ENCODE measurements at places on chromosomes 5 and 9.

DNA sequence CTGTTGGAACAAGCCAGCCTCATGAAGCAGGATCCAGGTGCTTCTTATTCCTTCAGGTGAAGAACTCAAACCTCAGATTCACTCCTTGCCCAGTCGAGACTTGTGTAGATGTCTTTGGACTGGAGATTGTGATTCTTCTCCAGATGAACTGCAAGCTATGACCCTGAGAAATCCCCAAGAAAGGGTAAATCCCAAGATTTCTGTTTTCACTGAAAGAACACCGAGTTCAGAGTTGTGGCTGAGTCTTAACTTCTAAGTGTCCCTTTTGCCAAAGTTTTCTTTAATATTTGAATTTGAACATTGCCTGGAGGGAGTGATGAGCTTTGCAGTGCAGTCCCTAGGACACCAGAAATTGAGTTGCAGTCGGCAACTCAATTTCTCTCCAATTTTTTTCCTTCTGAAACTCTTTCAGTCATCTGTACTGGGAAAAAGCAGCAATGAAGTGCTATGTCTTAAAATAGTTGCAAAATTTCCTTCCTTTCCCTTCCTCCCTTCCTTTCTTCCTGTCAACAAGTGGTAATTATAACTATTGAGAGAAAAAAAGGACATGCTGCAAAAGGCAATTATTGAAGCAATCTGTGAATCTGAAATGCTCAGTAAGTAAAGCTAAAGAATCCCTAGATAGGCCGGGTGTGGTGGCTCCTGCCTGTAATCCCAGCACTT, 56.1 kb downstream of the ANKRD55 start:
- H3K27ac ChIP-seq: no peak overlapping the region
- no peak overlapping the region for H3K4me3 ChIP-seq
- no peaks in the 10 kb centered on the region for H3K36me3 ChIP-seq
- H3K27me3 ChIP-seq: no peaks in the 10 kb centered on the region
- H3K4me1 ChIP-seq: peaks cover 24% of the 10 kb centered on the region
- no peak for DNase-seq

- H3K27me3 ChIP-seq: no peaks in the 10 kb centered on the region
- no peak overlapping the region for H3K4me3 ChIP-seq
- peaks cover 5% of the 10 kb centered on the region for H3K36me3 ChIP-seq
- DNase-seq: no peak
- peaks cover 14% of the 10 kb centered on the region for H3K4me1 ChIP-seq
- H3K27ac ChIP-seq: no peak overlapping the region
Observed at GRCh38 chr9:109017061-109017460, 3.8 kb upstream of the CTNNAL1 start.

- DNase-seq: no peak
- H3K4me3 ChIP-seq: peak overlapping the region; percentile 50
- no peak overlapping the region for H3K27ac ChIP-seq
- H3K4me1 ChIP-seq: peaks cover 34% of the 10 kb centered on the region
- H3K27me3 ChIP-seq: peaks cover 72% of the 10 kb centered on the region
Observed at GRCh38 chr5:91059409-91059808, 323.7 kb downstream of the ARRDC3 start.

- no peaks in the 10 kb centered on the region for H3K36me3 ChIP-seq
- H3K27ac ChIP-seq: no peak overlapping the region
- H3K27me3 ChIP-seq: no peaks in the 10 kb centered on the region
- H3K4me3 ChIP-seq: no peak overlapping the region
- DNase-seq: no peak
Observed at GRCh38 chr5:117242028-117242427, 667.4 kb upstream of the SEMA6A start.

DNA sequence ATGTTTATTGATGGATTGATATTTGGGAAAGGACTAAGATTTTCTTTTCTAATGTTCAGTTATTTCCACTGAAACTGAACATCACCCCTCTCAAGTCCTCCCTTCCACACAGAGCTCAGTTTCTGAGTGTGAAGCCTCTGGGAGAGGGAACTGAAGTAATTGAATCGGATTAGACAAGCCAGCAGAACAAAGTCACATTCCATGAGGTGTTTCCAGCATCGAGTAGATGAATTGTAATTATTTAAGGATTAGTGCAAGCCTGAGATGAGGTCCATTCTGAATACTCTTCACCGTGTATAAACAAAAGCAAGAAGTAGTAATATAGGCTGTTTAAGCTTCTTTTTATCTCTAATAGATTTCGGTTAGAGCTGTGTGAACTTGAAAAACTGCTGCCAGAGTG, 2060.5 kb downstream of the MAT2B start:
- H3K4me1 ChIP-seq: no peaks in the 10 kb centered on the region
- H3K27me3 ChIP-seq: no peaks in the 10 kb centered on the region
- no peak for DNase-seq

- H3K27me3 ChIP-seq: no peaks in the 10 kb centered on the region
- no peak for DNase-seq
Observed at GRCh38 chr9:30116673-30117217, 2267.7 kb upstream of the ACO1 start.

DNA sequence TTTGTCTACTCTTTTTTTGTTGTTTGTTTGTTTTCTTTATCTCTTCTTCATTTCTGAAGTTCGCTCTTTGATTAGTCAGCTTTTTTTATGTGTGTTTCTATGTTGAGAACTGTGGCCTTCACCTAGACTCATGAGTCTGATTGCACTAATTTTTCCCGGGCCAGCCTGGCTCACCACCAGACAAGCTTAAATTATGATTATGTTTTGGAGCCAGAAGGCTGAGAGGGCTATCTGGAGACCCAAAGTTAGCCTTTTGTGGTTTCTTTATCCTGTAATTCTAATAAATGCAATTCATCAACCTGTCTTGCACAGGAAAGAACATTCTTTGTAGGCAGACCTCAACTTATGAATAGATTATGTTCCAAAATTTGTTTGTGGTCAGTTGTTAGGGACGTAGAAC, 20.8 kb upstream of the ACTBL2 start:
- peaks cover 13% of the 10 kb centered on the region for H3K27me3 ChIP-seq
- H3K27ac ChIP-seq: no peak overlapping the region
- peaks cover 34% of the 10 kb centered on the region for H3K4me1 ChIP-seq
- DNase-seq: no peak

DNA sequence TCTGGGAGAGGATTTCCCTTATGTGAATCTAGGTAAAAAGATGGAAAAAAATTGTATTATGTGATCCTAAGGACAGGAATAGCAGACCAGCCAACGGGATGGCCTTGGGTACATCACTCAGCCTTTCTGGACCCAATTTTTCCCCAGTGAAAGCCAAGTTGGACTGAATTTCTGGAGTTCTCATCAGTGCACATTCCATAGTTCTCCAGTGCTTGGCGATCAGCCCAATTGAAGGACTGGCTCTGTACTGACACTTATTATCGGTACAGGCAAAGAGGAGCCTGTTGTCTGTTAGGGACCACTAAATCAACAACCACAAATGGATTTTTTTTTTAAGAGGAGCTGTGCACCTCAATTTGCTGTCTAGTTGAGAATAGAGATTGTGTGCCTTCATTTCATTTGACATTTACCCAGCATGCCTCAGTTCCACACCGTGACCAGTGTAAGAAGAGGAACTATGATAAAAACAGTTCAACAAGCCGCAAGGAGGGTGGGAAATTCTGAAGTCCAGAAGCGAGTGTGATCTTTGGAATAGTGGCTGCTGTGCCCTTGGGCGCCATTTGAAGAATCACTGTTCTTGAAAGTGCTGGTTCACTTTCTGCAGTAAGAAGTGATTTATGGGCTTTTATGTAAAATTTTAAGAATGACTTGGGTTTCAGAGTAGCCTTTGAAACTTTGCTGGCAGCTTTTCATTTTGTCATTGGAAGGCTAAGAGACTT, 8.0 kb downstream of the ARL10 start:
- H3K36me3 ChIP-seq: peaks cover 3% of the 10 kb centered on the region
- DNase-seq: no peak
- no peak overlapping the region for H3K27ac ChIP-seq
- no peaks in the 10 kb centered on the region for H3K4me1 ChIP-seq
- H3K27me3 ChIP-seq: no peaks in the 10 kb centered on the region

GRCh38 chr9:92807757-92808725, 43.4 kb upstream of the BICD2 start:
- H3K27me3 ChIP-seq: peaks cover 53% of the 10 kb centered on the region
- H3K36me3 ChIP-seq: no peaks in the 10 kb centered on the region
- H3K27ac ChIP-seq: no peak overlapping the region
- peak; percentile 38 for DNase-seq
- peaks cover 6% of the 10 kb centered on the region for H3K4me1 ChIP-seq

DNA sequence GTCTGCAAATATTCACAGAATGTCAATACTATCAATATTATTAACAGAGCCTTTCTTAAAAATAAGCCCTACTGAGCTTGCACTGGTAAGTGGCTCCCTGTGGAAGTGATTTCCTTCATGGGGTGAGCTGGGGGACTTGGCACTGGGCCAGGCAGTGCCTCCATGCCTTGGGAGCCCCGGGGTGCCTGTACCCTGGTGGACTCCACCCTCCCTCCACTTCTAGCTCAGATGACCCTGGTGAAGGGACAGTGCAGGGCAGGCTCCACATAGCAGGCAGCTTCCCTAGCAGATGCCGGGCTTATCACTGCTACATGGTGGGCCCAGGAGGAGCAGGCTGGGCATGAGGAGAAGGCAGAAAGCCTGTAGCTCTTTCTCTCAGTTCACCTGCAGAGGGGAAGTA, 119.2 kb downstream of the DCP2 start:
- H3K4me3 ChIP-seq: no peak overlapping the region
- no peaks in the 10 kb centered on the region for H3K4me1 ChIP-seq
- H3K27me3 ChIP-seq: no peaks in the 10 kb centered on the region
- no peak overlapping the region for H3K27ac ChIP-seq
- no peaks in the 10 kb centered on the region for H3K36me3 ChIP-seq

GRCh38 chr5:115297031-115297430, 577 bp upstream of the CCDC112 start:
- peaks cover under 1% of the 10 kb centered on the region for H3K36me3 ChIP-seq
- H3K4me3 ChIP-seq: peak overlapping the region; percentile 29
- H3K27ac ChIP-seq: no peak overlapping the region
- no peak for DNase-seq
- H3K27me3 ChIP-seq: peaks cover 11% of the 10 kb centered on the region

DNA sequence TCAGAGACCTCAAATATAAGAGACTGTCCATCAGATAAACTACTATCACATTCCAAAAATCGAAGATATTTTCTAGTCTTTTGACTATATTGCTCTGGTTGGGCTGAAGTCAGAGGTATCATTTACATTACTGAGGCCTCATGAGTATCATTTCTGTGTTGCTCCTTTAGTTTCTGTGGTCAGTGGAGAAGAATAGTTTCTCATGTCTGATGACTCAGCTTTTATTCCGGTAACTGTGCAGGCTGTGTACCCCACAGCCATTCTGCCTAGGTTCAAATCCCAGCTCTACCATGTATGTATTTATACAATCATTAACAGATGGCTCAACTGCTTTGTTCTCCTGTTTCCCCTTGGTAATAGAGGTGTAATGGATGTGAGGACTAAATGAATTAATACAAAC, 179.3 kb downstream of the ALDH1A1 start:
- no peak overlapping the region for H3K4me3 ChIP-seq
- no peaks in the 10 kb centered on the region for H3K36me3 ChIP-seq

GRCh38 chr9:137968235-137968634, 90.7 kb downstream of the CACNA1B start:
- no peaks in the 10 kb centered on the region for H3K4me1 ChIP-seq
- DNase-seq: no peak
- peaks cover 6% of the 10 kb centered on the region for H3K27me3 ChIP-seq
- no peaks in the 10 kb centered on the region for H3K36me3 ChIP-seq
- no peak overlapping the region for H3K27ac ChIP-seq
- no peak overlapping the region for H3K4me3 ChIP-seq

DNA sequence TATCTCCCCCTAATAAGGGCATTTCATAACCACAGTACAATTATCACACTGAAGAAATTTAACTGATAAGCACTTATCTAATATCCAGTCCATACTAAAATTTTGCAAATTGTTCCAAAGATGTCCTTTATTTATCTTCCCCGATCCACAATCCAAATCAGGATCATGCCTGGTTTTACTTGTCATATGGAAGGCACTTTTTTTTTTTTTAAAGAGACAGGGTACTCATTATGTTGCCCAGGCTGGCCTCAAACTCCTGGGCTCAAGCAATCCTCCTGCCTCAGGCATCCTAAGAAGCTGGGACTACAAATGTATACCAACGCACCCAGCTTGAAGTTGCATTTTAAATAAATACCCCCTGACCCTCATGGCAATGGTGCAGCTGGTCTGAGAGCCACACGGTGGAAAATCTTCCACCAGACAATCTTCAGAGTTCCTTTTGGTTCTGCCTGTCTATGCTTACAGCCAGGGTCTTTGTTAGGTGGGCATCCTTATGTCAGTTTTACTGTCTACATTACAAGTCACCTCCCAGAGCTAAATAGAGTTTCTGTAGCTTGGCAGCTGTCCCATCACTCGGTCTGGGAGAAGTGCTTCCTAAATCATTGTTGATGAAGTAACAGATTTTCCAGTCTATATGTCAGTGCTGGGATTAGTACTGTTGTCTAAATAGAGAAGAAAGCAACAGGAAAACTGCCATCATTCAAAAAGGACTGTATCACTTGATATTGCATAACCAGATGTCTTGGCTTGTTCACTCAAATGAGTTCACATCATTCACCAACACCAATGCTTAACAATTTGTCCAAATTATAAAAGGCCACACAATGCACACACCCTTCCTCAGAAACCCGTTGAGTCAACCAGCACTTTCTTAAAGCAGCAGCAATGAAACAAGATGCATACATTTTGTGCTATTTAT, 26.4 kb downstream of the PTPN3 start:
- H3K4me1 ChIP-seq: peaks cover 10% of the 10 kb centered on the region
- no peaks in the 10 kb centered on the region for H3K36me3 ChIP-seq
- H3K4me3 ChIP-seq: no peak overlapping the region
- peaks cover 23% of the 10 kb centered on the region for H3K27me3 ChIP-seq

DNA sequence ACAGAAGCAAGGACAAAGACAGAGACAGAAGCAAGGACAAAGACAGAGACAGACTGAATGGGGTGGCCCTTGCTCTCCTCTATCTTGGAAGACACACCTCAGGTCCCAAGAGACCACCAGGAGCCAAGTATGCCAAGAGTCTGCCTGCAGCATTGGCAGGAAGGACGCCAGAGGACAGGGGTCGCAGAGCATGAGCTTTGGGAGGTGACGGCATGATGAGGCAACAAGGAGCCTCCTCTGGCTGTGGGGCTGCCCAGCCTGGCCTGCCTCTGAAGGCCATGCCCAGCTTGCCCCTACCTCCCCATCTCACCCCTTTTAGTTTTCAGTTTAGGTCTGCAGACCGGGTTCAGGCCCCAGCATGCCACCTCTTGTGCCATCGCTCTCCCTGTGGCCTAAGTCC, 17.6 kb downstream of the PDGFRB start:
- H3K4me3 ChIP-seq: no peak overlapping the region
- no peak overlapping the region for H3K27ac ChIP-seq
- no peaks in the 10 kb centered on the region for H3K36me3 ChIP-seq
- no peaks in the 10 kb centered on the region for H3K4me1 ChIP-seq
- DNase-seq: no peak

GRCh38 chr9:135252980-135253304, 165.5 kb downstream of the OLFM1 start:
- H3K4me3 ChIP-seq: no peak overlapping the region
- no peak for DNase-seq
- no peaks in the 10 kb centered on the region for H3K36me3 ChIP-seq
- H3K4me1 ChIP-seq: no peaks in the 10 kb centered on the region
- H3K27me3 ChIP-seq: no peaks in the 10 kb centered on the region
